Activated CD8-positive, alpha-beta memory T cell treated with anti-CD3 and anti-CD28 coated beads for 1 hour (primary cell): ENCODE measurements at places on chromosomes 16 and 17.
A peak's percentile ranks its signal among the peaks of the same experiment; 100 is the strongest.

- peak; percentile 94 for DNase-seq
These were observed 15.8 kb downstream of the ZNF213 start for GRCh38 chr16:3150346-3151218.

DNA sequence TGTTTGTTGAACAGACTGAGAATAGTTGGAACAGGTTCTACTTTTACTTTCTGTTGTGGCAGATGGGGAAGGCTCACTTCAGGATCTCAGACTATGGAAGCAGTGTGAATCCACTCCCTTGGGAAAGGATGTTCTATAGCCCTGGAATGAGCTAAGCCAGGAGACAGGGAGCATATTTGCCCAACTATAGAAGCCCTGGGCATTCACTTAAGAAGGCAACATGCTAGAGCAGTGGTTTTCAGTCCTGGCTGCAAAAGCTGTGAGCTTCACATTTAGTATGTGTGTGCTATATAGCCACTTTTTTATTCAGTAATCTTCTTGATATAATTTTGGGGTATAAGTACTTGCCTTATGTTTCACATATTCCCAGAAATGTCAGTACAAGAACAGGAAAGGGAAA is 1.2 kb upstream of the KRT32 start:
- no peak for DNase-seq

GRCh38 chr17:83099086-83099555 is 19.7 kb downstream of the METRNL start:
- no peak for DNase-seq

- DNase-seq: no peak
These were observed 10.2 kb downstream of the CNTNAP1 start for GRCh38 chr17:42692489-42692888.

DNA sequence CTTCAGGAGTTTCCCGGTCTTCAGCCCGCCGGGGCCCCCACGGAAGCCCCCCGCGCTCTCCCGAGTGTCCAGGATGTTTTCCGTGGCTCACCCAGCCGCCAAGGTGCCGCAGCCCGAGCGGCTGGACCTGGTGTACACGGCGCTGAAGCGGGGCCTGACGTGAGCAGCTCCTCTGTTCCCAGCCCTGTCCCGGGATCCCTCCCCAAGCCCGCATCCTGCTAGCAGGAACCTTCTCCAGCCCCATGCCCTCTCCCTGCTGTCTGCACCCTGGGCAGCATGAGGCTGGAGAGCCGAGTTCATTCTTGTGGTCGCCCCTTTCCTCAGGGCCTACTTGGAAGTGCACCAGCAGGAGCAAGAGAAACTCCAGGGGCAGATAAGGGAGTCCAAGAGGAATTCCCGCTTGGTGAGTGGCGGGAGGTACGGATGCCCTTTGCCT is 10.1 kb downstream of the RIPOR1 start:
- DNase-seq: no peak

DNA sequence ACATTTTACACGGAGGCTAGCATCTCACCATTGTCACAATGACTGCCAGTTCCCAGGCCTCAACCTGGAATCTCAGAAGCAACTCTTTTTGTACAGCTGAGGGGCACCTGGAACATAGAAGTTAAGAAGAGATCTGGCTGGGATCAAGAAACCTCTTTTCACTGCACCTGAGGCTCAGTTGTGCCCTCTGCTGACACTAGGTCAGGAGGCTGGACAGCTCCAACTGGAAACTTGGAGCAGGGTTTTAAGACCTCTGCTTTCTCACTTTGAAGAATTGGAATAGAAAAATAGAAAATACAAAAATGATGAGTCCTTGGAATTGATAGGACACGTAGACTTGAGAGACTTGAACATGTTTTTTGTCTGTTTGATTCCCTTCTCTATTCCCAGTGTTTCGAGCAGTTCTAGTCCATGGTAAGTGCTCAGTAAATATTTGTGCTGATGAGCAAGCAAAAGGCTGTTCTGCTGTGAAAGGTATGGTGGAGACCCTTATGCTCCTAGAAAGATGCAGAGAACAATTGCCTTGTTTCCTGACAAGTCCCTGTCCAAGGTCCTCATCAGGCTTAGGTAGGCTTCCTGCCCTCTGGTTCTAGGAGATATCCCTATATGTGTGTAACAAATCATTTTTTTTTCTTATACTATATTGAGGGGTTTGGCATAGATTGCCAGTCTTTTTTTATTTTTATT is 13.6 kb upstream of the PPM1D start:
- DNase-seq: no peak

DNA sequence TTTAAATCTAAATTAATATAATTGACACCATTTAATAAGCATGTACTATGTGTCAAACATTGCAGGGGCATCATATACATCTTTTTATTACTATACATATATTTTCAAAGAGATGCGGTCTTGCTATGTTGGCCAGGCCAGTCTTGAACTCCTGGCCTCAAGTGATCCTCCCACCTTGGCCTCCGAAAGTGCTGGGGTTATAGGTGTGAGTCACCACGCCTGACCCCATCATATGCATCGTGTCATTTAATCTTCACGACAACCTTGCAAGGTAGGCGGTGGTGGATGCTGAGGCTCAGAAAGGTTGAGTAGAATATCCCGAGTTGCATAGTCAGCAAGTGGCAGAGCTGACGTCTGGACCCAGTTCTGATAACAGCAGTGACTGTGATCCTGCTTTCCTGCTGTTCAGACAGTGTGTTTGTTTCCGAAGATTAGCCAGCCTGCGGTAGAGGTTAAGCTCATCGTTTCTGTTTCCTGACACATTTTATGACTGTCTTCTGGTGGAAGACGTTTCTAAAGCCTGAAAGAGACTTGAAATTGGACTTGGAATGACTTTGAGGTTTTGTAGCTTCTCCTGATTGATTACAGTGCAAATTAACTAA is 316.6 kb downstream of the SNX29 start:
- no peak for DNase-seq

DNA sequence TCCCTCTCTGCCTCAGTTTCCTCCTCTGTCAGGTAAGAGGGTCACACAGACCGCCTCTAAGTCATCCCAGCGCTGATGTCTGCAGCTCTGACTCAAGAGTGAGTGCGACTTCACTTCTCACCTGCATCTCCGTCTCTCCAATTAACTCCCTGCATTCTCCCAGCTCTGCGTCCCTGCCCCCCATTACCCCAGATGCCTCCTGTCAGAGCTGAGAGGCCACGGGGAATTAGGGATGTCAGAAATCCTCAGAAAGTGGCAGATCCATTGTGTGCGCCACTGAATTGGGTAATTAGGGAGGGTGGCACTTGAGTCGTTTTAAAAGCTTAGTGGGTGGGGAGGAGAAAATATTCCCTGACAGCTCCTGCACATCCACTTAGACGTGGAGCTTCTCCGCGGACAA is 885.4 kb upstream of the EEF2KMT start:
- no peak for DNase-seq

GRCh38 chr16:86882586-86883280 is 304.4 kb downstream of the FOXL1 start:
- DNase-seq: no peak

DNA sequence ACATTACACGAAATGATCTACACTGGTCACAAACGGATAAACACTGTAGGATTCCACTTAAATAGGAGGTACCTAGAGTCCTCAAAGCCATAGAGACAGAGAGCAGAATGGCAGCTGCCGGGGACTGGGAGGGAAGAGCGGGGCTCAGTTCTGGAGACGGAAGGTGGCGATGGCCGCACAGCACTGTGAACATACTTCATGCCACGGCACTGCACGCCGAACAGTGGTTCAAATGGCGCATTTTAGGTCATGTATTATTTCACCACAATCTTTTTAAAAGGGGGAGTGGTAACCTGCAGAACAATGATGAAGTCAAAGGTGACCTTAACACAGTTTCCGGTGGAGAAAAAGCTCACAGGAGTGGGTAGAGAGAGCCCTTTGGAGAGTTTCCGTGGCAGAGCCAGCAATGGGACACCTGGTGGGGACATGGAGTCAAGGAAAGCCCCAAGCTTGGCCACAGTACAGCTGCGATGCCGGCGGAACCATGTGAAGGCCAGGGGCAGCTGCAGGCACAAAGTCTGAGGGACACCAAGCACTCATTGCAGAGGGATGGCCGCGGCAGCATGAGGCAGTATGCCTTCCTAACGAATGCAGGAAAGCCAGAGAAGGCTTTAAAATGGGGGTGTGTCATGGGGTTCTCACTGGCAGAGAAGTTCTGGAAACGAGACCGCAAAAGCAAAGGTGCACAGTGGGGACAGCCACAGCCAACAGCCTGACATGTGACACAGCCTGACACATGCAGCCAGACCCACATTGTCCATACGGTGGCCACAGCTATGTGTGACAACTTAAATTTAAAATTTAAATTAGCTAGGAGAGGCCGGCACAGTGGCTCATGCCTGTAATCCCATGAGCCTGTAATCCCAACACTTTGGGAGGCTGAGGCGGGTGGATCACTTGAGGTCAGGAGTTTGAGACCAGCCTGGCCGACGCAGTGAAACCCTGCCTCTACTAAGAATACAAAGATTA is 7.3 kb downstream of the FLCN start:
- DNase-seq: no peak

DNA sequence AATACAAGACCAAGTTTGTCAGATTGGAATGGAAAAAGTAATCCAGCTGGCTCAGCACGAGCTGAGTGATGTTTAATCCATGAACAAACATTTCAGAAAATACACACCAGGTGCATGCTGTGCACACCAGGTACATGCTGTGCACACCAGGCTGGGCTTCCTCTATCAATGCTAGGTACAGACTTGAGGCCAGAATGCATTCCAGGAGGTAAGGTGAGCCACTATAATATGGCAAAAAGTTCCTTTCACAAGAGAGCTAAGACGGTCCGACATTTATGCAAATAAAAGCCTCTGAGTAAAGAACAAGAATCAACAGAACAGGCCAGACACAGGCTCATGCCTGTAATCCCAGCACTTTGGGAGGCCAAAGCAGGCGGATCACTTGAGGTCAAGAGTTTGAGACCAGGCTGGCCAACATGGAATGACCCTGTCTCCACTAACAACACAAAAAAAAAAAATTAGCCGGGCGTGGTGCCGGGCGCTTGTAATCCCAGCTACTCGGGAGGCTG is 128.2 kb downstream of the ZNF778 start:
- no peak for DNase-seq

DNA sequence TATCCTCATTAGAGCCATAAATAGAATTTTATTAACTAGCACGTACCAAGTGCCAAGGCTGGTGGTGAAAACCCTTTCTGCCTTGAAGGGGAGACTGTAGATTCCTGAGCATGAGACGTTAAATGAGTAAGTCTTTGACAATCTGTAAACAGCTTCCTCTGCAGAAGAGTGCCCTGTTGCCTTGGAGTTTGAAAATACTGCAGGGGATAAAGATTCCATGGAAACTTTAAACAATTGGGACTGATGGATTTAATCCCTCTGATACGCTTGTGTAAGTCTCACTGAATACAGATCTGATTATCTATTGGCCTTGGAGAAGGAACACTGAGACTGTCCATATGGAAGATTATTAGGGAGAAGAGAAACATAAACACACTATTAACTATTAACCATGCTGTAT is 1053.4 kb upstream of the RBFOX1 start:
- no peak for DNase-seq

DNA sequence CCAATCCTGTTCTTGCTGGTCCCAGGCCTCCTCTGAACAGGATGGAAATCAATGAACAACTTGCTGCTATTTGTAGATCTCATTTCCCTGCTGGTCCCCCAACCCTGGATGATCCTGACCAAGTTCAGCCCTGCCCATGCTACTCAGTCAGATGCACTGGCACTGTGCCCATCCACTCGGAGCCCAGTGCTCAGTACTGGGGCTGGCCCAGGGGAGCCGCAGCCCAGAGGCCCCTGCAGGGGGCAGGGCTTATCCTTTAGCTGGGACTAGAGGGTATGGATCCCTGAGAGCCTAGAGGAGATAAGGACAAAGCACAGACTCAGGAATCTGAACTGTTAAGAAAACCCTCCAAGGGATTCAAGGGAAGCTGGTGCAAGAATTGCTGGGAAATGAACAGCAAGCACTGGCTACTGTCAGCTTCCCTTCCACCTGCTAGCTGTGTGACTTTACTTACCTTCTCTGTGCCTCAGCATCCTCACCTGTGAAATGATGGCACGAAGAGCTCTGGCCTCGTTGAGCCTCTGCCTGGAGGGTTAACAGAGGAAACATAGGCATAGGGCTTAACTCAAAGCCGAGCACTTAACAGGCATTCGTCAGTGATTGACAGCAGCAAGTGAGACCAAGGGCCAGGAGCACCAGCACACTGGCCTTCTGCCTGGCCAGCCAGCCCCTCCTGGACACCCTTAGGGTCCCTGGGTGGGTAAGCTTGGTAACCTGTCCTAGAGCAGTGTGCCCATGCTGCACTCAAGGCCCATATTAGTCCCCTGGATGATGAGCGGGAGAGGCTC is 29.8 kb upstream of the C1QL1 start:
- no peak for DNase-seq

DNA sequence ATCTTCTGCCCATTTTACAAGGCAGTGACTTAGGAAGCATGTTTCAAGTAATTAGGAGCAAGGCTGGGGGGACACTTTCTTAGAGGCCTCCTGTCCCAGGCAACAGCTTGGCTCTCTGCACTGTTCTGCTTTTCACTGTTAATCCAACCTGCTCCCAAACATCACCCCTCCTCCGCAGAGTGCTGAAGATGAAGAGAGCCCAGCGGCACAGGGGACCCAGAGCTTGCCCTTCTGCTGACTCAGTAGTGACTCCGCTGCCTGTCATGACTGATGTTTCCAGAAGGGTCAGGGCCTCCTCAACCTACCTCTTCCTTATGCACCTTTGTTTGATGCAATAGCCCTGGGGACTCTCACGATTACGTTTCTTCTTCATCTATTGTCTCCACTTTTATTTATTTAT is 38.9 kb upstream of the NDRG4 start:
- DNase-seq: no peak

DNA sequence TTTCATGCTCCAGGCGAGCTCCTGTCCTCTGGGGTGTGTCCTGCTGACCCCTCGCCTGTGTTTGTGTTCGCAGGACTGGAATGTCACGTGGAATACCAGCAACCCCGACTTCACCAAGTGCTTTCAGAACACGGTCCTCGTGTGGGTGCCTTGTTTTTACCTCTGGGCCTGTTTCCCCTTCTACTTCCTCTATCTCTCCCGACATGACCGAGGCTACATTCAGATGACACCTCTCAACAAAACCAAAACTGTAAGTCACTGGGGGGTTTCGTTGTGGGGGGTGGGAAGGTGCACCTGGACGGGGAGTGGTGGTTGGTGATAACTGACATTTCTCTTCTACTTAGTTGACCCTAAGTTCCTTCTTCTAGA is 58.3 kb downstream of the ABCC1 start:
- DNase-seq: no peak

DNA sequence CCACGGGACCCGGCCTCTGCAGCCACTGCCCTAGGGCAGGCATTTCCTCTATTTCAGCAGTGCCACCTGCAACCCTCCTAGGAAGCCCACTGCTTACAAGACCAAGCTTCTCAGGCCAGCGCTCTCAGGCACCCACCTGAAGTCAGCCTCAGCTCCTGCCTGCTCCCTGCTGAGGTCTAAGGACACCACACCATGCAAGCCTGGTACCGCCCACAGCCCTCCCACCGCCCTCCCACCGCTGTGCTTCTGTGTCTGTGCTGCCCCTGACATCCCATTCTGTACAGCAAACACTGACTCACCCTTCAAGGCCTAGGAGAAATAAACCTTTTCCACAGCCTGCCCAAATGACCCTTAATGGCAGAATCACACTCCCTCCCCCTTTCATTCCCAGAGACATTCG is 6.3 kb downstream of the CLUH start:
- no peak for DNase-seq
